ENCODE measurements at places on chromosomes 2 and 18. TPM values are rescaled to one million over a fixed set of nuclear protein-coding genes. Genes with fewer than 3 reads are reported as not detected.

Gene TMEFF2
- 75.5 TPM for polyA plus RNA-seq

Gene ALKAL2
- 3.4 TPM for polyA plus RNA-seq

DNA sequence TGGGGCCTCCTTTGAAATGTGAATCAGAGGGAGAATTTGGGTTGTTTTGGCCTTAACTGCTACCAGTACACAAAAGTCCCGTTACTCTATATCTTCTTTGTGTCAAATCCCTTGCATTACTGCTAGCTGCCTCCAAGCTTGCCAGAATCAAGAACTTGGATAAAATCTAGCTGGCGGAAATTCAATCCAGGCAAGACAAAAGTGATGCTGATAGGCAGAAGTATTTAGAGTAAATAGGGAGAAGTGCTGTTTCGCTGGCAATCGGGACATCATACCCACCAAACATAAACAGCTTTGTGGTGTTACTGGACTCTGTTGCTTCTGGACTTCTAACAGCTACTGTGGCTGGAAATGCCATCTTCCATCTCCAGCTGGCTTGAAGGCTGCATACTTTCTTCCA, 2.5 kb downstream of the IFIH1 start:
- no peak for DNase-seq

Gene FBLN7
- 12.7 TPM for polyA plus RNA-seq

Gene TCF4
- polyA plus RNA-seq, result 57.1 TPM

Gene PTPRM
- polyA plus RNA-seq, result 118 TPM

DNA sequence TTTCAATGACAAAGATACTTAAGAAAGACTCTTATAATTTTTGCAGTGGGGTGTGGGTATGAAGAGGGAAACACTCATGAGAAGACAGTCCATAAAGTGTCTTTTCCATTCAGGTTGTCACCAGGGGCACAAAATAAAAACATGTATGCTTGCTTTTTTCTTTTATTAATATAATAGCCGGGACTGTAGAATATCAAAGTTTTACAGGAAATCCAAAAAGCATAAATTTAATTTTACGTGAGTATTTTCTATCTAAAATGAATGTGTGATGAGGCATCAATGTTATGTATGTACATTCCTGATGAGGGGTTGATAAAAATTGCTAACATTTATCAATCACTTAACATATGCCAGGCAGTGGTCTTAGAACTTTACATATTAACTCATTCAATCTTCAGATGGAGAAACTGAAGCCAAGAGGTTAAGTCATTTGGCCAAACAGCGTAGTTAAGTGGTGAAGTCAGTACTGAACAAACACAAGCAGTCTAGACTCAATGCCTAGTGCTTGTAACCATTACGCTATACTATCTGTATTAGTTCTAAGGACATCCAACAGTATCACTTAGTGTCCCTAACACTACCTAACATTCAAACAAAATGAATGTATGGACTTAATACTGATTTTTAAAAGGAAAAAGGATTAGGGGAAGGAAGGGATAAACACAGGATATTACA, 10.7 kb downstream of the CCT4 start:
- DNase-seq, result no peak

DNA sequence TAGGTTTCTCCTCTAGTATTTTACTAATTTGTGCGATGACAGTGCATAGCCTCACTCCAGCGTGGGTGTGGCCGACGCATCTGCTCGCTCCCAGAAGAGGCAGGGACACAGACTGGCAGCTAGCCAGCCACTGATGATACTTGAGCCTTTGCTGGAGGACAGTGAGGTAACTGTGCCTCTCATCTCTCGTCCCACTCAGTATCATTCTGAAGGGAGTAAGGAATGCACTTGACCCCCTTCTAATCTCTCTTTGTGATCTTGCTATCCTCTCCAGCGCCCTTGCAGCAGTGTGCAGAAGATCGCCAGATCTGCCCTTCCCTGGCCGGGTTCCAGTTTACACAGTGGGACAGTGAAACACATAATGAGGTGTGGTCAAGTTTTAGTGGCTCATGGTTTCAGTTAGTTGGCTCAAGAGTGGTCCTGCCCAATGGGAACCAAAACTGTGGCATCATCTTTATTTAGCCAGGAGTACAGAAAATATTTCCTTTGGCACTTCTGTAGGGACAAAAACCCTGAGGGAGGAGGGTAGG, 17.5 kb downstream of the NCAPH start:
- DNase-seq, result peak; percentile 39

DNA sequence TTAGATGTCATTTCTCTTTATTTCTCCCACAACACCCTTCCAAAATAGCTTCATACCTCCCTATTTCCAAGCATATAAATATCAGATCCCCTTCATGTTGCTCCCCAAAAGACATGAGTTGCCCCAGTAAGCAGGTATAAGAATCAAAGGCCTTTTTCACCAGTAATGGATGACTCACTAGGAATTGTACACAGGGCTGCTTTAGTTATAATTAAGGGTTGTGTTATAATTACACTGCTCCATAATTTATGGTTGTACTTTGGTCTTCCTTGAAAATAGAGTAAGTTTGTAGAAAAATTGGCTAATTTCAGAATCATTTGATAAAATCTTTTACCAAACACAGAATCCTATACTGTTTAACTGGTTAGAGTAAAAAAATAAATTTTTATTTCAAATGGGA, 8.8 kb upstream of the AQP4 start:
- no peak for DNase-seq

Gene GDF7
- polyA plus RNA-seq, result 1.4 TPM

GRCh38 chr18:34773961-34774766, 64.1 kb downstream of the DTNA start:
- DNase-seq, result peak; percentile 89

DNA sequence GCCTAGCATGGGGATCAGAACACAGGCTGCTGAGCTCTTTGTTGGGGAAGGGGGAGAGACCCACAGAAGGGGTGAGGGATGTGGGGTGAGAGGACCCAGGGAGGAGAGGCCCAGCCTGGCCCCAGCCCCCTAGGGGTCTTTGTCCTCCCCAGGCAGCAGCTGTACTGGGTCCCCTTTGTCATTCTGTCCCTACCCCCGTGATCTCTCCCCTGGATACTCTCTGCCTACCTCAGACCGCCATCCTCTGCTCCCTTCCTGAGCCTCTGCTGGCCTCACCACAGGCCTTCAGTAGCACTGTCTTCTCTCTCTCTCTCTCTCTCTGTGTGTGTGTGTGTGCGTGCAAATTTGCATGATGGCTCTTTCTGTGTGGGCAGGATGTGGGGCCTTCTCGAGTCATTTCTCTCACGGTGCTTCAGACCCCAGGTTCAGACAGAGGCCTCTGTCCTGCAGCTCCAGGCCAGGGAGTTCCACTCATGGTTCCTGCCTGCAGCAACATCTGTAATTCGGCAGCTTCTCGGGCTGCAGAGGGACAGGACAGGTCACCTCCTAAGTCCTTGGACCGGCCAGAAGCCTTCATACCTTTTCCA, 1.4 kb downstream of the PSD4 start:
- DNase-seq, result no peak

DNA sequence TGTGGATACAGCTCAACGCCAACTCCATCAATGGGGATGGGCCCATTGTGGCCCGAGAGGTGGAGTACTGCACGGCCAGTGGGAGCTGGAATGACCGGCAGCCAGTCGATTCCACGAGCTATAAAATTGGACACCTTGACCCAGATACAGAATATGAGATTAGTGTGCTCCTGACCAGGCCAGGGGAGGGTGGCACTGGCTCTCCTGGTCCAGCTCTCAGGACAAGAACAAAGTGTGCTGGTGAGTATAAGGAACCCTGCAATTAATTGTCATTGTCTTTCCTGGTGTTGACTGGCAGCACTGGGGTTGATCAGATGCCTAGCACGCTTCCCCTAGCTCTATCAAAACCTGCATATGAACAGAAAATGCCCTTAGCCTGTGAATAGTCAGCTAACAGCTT, 388.1 kb downstream of the PTPRM start:
- DNase-seq, result no peak

DNA sequence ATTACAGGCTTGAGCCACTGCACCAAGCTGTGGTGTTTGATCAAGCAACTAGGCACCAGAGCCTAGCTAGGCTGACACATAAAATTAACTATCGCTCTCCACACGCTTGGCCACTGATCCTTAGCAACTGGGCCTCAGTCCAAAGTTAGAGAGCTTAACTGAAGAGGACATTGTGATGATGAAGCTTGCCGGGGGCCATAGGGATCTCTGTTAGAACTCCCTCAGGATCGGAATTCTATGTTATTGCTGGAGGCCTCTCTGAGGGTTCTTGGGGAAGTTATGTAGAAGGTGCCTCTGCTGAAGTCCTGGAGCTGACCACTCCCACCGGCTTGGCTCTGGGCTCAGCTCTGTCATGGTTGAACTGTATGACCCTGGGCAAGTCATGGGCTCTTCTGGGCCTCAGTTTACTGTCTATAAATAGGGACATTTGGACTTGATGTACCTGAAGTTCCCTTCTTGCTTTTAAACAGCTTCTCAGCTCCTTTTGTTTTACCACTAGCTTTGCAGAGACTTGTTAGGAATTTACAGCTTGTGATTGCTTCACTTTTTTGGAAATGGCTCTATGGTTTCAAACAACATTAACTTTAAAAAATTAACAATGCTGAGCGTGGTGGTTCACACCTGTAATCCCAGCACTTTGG, 44.1 kb downstream of the GATA6 start:
- no peak for DNase-seq

DNA sequence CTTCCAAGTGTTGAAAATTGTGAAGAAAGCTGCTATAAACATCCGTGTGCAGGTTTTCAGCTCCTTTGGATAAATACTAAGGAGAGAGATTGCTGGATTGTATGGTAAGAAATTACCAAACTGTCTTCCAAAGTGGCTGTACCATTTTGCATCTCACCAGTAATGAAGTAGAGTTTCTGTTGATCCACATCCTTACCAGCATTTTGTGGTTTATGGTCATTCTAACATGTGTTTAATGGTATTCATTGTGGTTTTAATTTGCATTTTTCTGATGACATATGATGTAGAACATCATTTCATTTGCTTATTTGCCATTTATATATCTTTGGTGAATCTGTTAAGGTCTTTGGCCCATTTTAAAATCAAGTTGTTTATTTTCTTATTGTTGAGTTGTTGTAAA, 260.7 kb downstream of the SPAG16 start:
- DNase-seq, result no peak

DNA sequence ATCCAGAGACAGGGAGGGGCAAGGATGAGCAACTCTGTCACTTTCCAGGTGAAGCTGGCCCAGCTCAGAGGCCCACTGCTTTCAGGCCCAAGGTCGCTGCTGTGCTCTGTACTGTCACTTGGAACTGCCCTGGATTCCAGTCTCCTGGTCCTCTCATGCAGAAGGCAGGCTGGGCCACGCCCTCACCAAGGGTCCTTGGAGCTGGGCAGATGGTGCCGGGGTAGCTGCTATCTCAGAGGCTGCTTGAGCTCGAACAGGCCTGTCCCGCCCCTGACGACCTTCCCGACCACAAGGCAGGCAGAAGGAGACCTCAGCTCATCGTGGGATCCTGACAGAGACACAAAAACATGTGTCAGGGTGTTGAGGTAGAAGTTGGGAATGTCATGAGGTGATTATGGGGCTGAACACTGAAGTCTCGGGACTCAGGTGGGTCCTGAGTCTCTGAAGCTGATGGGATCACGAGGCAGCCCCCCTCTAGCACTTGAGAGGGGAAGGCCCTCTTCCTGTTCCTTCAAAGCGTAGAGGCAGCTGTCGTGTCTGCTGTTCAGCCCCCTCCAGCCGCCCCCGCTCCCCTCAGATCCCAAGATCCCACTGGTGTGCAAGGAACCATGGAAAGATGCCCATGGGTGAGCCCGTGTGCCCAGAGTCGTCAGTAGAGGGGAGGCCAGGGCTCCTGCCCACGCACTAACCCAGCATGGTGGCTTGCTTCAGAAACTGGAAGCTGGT, 78.3 kb downstream of the POLR1A start:
- DNase-seq, result no peak

DNA sequence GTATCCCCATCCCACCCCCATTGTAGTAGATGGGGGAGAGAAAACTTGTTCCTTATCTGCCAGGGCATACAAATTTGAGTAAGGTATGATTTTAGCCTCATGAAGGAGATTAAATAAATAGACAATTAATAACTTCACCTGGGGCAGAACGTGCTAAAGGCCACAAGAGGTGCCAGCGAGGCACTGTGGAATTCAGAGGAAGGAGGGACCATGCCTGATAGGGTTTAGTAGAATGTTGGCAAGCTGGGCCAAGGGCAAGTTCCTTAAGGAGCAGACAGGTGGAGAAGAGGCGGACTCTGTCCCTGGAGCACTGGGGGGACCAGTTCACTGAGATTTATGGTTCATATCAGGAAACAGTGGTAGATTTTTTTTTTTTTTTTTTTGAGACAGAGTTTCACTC, 22.5 kb downstream of the STAMBP start:
- DNase-seq, result no peak

- DNase-seq, result no peak
These were observed 188.1 kb upstream of the ETAA1 start for GRCh38 chr2:67208887-67209500.

GRCh38 chr2:156430980-156431358, 5.2 kb upstream of the GPD2 start:
- no peak for DNase-seq

GRCh38 chr18:54203914-54204313, 20.6 kb downstream of the MBD2 start:
- DNase-seq, result no peak

Gene TCF7L1
- 33.3 TPM for polyA plus RNA-seq

DNA sequence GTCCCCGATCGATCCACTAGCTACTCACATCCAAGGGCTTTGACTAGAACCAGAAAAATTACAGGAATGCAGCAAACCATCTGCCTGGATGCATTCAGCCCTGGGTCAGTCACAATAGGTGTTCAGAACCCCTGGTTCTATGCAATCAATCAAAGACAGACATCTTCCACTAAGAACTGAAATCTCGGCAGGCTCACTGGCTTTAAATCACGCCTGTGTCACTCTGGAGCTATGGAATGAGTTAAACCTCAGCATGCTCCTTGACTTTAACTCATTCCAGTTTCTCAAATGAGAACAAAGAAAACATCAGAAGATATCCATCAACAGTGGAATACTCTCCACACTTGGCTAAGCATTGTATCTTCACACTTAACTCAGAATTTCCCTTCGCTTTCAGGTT, 68.1 kb upstream of the SPTBN1 start:
- no peak for DNase-seq

Gene SPATS2L
- polyA plus RNA-seq, result 109 TPM
